ENCODE measurements at places on chromosomes 2 and 18. TPM values are rescaled to one million over a fixed set of nuclear protein-coding genes. Genes with fewer than 3 reads are reported as not detected.
A peak's percentile ranks its signal among the peaks of the same experiment; 100 is the strongest.

The KLF11 gene
- 2.0 TPM for total RNA-seq

The DYNAP gene
- not detected for total RNA-seq

The CPO gene
- not detected for total RNA-seq

- no peak for DNase-seq
Observed at GRCh38 chr2:229206548-229206947, 64.5 kb downstream of the PID1 start.

- DNase-seq = no peak
Observed at GRCh38 chr2:168683996-168684395, 118.4 kb upstream of the NOSTRIN start.

GRCh38 chr2:207164006-207164831 lies 1.5 kb downstream of the KLF7 start:
- DNase-seq = peak; percentile 48

Measured in IMR-90 (cell line).